ENCODE measurements at places on chromosomes 1 and 21. TPM values are rescaled to one million over a fixed set of nuclear protein-coding genes. Genes with fewer than 3 reads are reported as not detected.

GPATCH4 gene
- 38.3 TPM for total RNA-seq

VHLL gene
- not detected for total RNA-seq

KCNN3 gene
- total RNA-seq = 0.26 TPM

BSDC1 gene
- total RNA-seq = 38.3 TPM

PPP2R5A gene
- 30.6 TPM for total RNA-seq

- H3K36me3 ChIP-seq = no peaks in the 10 kb centered on the region
- no peak overlapping the region for H3K27ac ChIP-seq
- no peak overlapping the region for H3K4me3 ChIP-seq
- H3K4me1 ChIP-seq = no peaks in the 10 kb centered on the region
Observed at GRCh38 chr1:37257646-37258045, 216.7 kb upstream of the ZC3H12A start.

DNA sequence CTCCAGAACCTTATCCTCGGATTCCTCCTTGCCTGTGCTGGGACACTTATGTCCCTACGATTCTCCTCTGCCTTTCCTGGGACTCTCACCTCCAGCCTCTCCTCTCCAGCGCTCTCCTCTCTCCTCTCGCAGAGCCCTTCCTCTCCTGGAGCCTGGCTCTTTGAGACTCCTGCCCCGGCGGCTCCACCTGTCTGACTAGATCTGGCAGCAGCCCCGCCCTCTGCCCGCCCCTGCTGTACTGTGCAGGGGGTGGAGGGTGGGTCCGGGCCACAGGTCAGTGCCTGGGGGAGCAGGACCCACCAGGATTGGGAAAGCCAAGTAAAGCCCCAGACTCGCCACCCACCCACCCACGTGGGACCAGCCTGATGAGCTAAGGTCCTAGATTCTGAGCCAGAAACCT is 1.6 kb downstream of the ELOVL1 start:
- no peak for DNase-seq
- peak overlapping the region; percentile 88 for H3K4me3 ChIP-seq
- peaks cover 41% of the 10 kb centered on the region for H3K4me1 ChIP-seq
- peak overlapping the region; percentile 57 for H3K27ac ChIP-seq

- no peak overlapping the region for H3K4me3 ChIP-seq
- peaks cover 6% of the 10 kb centered on the region for H3K27me3 ChIP-seq
- H3K27ac ChIP-seq = no peak overlapping the region
- DNase-seq = no peak
- no peaks in the 10 kb centered on the region for H3K4me1 ChIP-seq
Observed at GRCh38 chr1:143497374-143497747, 474.4 kb downstream of the FAM72C start.

DNA sequence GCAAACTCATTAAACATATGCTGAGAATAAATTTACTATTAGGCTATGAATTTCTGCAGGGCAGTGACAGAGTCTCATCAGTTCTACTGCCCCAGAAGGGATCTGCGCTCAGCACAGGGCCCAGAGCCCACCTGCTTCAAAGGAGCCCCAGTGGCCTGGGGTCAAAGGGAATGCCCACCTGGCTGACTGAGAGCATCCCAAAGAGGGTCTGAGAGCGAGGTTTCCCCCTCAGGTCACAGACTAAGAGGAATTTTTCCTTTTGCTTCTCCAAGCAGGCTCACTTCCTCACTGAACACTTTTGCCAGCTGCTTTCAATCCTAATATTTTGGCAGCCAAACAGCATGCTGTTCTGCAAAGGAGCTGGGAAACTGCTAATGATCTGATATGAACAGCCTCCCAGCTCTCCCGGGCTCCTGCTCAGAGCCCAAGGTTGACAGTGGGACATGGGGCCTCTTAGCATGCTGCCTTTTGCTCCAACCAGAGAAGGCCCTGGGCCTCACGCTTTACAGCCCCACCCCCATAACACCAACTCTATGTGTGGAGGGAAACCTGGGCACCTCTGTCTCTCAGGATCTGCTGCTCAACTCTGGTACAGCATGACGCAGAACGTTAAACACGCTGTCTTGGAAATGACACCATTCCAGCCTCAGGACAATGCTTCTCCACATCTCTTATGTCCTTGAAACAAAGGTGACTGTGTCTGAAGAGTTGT is 70.7 kb upstream of the SYT6 start:
- H3K27me3 ChIP-seq = no peaks in the 10 kb centered on the region
- no peak for DNase-seq
- no peak overlapping the region for H3K4me3 ChIP-seq
- H3K27ac ChIP-seq = no peak overlapping the region
- H3K36me3 ChIP-seq = no peaks in the 10 kb centered on the region

DNA sequence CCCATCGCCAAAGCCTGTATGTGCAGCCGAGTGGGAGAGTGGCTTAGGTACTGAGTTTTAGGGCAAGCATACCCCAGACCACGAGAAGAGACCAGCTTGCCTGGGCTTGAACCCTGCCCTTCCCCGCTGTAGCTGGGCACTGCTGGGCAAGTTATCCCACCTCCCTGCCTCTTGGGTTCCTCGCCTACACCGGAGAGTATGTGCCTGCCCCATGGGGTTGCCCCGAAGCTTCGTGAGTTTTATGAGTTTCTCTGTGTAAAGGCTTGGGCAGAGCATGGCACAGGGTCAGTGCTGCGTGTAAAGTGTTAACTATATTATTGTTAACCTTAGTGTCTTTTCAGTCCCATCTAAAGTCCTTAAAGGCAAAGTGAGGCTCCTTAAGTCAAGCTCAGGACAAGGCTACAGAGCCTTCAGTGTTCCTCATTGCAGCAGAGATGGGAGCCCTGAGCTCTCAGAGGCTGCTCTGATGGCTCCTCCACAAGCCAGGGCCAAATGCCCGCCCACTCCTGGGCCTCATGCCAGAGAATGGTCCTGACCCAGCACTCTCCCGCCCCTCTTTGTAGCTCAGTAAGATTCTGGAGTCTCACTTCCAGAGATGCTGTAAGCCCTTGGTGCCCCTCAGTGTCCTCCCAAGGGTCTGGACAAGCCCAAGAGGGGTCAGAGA is 37.0 kb upstream of the KCNA10 start:
- H3K27me3 ChIP-seq = peaks cover 41% of the 10 kb centered on the region
- H3K27ac ChIP-seq = no peak overlapping the region
- peaks cover 3% of the 10 kb centered on the region for H3K4me1 ChIP-seq
- no peak overlapping the region for H3K4me3 ChIP-seq
- no peak for DNase-seq

Measured in activated naive CD4-positive, alpha-beta T cell treated with anti-CD3 and anti-CD28 coated beads for 36 hours (primary cell).